Stromal cell of bone marrow (primary cell): ENCODE measurements at places on chromosomes 7 and 10.

GRCh38 chr10:77622889-77623291 is 14.7 kb downstream of the KCNMA1 start:
- DNase-seq: no peak

DNA sequence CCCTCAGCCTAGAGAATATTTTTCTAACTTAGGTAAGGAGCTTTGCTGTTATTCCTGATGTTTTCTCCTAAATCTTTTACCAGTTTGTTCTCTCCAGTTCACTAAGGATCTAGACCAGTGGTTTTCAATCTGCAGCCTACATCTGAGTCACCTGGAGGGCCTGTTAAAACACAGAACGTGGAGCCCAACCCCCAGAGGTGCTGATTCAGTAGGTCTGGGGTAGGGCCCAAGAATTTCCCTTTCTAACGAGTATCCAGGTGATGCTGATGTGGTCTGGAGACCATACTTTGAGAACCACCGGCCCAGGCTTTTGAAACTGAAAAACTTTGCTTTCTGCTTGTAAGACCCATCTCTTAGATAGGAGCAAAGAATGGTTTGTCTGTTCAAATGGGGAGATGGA is 51.2 kb upstream of the KMT2E start:
- no peak for DNase-seq

DNA sequence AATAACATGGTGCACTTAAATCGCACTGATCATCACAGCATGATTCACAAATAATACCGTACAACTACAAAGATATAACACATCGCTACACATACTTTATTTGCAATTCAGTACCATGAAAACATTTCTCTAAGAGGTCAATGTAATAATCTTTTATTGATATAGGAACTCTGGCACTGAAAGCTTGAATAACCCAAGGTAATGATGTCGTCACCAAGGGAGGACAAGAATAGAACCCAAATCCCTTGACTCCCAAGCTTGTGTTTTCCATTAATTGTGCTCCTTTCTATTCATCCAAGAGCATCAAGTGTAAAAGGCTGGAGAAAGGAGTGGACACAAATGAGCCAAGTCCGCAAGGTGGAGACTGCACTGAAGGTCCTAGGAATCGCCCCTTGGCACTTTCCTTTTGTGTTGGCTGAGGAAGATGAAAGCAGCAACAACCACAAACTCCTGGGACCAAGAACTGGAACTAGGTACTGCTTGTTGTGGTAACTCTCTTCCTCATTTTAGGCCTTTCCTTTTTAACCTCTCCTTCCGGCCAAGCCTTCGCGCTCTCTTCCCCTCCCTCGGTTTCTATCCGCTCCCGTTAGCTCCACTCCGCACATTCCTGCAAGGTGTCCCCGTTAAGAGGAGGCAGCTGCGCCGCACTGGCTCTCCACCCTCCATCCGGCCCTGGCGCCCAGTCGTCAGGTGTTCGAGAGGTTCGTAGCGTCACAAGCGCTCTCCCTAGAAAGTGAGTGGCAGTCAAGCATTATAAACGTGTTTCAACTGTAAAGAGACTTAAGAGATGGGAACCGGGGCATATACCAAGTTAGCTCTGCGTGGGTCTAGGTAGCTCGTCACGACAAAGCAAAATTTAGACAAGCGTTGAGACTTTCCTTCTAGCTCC is 1.0 kb upstream of the CBLL1 start:
- DNase-seq: no peak

DNA sequence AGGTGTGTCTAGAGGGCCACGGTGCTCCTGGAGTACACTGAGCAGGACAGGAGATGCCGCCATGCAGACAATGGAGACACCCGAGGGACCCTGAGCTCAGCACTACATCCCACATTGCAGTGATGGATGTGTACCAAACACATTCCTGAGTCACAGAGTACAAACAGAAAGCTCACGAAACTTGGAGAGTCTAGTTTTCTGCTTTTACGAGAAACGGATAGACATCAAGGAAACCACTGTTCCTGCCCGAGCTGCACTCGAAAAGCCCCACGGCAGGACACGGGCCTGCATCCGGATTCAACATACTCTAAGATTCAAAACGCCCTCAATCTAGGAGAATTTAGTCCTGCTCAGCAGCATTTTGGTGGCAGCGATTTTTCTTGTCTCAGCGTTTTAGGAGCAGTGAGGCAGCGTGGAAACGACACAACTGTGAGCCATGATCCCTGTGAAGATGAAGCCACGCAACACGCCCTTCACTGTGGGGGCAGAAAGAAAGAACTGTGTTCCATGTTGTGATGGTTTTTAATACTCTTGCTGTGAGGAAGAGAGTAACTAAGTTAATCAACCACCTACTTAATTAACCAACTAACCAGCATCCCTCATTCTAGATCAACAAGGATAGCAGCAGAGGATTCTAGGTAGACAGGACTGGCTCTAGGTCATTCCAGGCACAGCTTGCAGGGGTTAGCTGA is 3.2 kb downstream of the TNS3 start:
- peak; percentile 61 for DNase-seq
